ENCODE measurements at places on chromosomes 3 and 15.

GRCh38 chr3:148847351-148847750, 17.7 kb upstream of the CPA3 start:
- DNase-seq = no peak

DNA sequence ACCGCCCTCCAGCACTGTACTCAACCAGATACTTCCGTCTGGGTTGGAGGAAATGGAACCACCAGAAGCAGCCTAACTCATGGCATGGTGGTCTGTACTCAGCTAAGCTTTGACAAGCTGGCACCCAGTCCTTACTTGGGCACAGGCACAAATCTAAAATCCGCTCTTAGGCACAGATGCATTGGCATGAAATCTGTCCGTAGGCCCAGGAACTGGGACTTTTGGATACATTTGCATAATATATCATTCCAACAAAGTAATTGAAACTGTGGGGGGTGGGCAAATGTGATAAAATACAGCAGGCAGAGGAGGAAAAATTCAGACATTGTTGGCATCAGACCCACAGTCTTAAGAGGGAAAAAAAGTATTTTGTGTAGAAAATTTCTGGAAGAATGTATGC, 75.4 kb downstream of the C3orf85 start:
- DNase-seq = no peak

GRCh38 chr3:111690242-111690641, 95.1 kb upstream of the ZBED2 start:
- no peak for DNase-seq

- no peak for DNase-seq
Measured at GRCh38 chr3:169244119-169244864, 419.2 kb downstream of the MECOM start.

DNA sequence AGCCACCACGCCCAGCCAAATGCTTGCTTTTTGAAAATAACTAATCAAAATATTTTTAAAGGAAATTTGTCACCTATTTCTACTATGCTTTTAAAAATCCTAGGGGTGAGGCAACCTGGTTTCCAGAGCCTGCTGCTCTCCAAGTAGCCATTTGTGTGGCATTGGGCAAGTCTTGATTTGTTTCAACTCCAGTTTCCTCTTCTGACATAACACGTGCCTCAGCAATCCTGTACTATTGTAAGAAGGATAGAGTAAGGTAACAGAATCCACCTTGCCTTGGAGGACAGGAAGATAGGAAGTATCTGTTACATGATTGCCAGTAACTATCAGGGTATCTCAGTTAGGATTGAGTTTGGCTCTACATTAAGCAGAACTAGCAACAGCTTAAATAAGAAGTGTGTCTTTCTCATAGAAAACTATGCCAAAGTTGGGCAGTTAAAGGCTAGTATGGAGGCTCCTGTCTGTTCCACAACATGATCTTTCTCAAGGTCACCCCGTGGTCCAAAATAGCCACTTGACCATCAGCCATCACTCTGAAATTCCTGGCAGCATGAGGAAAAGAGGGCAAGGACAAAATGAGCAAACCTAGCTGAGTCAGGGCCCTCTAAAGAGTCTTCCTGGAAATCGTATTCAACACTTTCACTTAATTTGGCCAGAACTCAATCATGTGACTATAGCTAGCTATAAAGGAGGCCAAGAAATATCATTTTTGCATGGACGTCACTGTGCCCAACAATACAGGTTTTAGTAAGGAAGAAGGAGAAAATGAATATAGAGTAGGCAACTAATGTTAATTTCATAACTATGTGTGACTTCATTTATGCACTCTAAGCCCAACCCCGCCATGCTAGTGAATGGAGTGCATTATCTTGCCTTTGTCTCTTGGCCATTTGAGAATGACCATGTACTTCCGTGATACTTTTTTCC, 66.1 kb downstream of the HMG20A start:
- no peak for DNase-seq
